ENCODE measurements at places on chromosomes 13 and 19. TPM values are rescaled to one million over a fixed set of nuclear protein-coding genes. Genes with fewer than 3 reads are reported as not detected.

The EDDM13 gene
- total RNA-seq, result not detected

DNA sequence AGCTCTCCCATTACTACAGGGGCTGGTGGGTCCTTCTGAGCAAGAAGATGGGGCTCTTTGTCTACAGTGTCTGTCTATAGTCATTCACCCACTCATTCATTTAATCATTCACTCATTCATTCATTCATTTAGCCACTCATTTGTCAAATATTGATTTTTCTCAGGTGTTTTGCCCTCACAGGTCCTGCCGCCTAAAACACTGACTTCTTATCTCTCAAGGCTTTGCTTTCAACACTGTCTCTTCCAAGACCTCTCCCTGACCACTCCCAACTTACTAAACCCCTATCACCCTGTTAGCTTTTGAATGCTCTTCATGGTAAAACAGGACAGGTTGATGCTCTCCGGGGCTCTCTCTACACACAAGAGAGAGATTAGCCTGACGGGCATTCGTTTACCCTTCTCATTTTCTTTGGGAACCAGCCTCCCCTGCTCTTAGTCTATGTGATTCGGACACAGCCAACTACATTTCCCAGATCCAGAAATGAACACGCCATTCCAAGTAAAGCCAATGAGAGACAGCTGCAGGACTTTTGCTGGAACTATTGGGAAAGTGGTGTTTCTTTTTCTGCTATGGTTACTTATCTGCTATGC lies 22.7 kb downstream of the FAM187B start:
- DNase-seq, result no peak

- DNase-seq, result no peak
These were observed 16.3 kb downstream of the CHERP start for GRCh38 chr19:16525751-16526481.

- DNase-seq, result no peak
These were observed at the start of gene CBLC for GRCh38 chr19:44777715-44778347. Gene CBLC, plus strand, starts transcription at chr19:44777890. Its CDS starts 42 bp downstream, at chr19:44777932.

The ICAM4 gene
- total RNA-seq, result not detected

The SIGLEC5 gene
- 0.55 TPM for total RNA-seq

The TGDS gene
- 5.5 TPM for total RNA-seq

The BEST2 gene
- not detected for total RNA-seq
